ENCODE measurements at places on chromosomes 4 and X. TPM values are rescaled to one million over a fixed set of nuclear protein-coding genes. Genes with fewer than 3 reads are reported as not detected.

The ITIH6 gene
- total RNA-seq, result not detected

The PRKG2 gene
- total RNA-seq, result 0.76 TPM

The MEPE gene
- total RNA-seq, result not detected

The NXF2 gene
- not detected for total RNA-seq

The HTN1 gene
- total RNA-seq, result not detected

The BBS12 gene
- 10.4 TPM for total RNA-seq
